Fibroblast of villous mesenchyme (primary cell): ENCODE measurements at places on chromosomes 7 and 10.

- peak; percentile 72 for DNase-seq
Observed at GRCh38 chr7:79282882-79283602, 170.4 kb downstream of the MAGI2 start.

GRCh38 chr7:108164946-108165345 is 34.8 kb upstream of the LAMB4 start:
- DNase-seq, result no peak

GRCh38 chr10:3782451-3783315 is 2.3 kb downstream of the KLF6 start:
- DNase-seq, result peak; percentile 97

GRCh38 chr10:119541459-119542356 is 811 bp downstream of the RGS10 start:
- DNase-seq, result no peak

- no peak for DNase-seq
Observed at GRCh38 chr7:138695106-138695505, 6.1 kb downstream of the SVOPL start.

GRCh38 chr10:28624351-28624750 is 53.0 kb upstream of the BAMBI start:
- DNase-seq, result no peak
